ENCODE measurements at places on chromosomes 11 and 22.

DNA sequence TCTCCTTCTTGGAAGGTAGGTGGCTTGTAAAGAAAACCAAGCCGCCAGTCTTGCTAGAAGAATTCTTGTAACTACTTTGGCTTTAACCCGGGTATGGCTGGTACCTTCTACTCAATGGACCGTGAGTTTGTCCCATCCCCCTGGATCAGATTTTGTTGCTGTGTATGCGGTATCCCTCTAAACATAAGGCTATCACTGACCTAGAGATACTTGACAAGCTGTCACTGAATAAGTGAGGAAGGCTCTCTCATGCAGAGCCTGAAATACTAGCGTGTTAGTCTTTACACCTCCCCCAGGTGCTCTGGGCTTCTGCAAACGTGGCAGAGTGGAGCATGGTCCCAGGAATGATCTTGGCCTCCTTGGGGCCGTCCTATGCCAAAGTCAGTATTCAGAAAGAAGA is 34.5 kb downstream of the GLB1L2 start:
- DNase-seq = peak; percentile 3

DNA sequence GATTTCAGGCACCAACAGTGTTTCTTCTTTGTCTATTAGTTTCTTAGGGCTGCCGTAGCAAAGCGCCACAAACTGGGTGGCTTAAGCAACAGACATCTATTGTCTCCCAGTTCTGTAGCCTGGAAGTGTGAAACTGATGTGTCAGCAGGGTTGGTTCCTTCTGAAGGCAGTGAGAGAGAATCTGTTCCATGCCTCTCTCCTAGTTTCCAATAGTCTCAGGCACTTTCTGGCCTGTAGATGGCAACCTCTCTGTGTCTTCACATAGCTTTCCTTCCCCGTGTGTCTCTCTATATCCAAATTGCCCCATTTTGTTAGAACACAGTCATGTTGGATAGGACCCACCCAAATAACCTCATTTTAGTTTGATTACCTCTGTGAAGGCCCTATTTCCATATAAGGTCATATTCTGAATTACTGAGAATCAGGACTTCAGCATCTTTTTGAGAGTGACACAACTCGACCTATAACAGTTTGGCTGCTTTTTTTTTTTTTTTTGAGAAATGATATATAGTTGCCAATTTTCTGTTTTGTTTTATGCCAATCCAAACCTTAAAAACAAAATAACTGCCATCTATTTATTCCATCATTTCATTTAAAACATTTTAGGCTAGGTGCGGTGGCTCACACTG is 108.2 kb downstream of the SLC36A4 start:
- no peak for DNase-seq

- DNase-seq = no peak
Observed at GRCh38 chr11:125356797-125357196, 139.3 kb downstream of the FEZ1 start.

DNA sequence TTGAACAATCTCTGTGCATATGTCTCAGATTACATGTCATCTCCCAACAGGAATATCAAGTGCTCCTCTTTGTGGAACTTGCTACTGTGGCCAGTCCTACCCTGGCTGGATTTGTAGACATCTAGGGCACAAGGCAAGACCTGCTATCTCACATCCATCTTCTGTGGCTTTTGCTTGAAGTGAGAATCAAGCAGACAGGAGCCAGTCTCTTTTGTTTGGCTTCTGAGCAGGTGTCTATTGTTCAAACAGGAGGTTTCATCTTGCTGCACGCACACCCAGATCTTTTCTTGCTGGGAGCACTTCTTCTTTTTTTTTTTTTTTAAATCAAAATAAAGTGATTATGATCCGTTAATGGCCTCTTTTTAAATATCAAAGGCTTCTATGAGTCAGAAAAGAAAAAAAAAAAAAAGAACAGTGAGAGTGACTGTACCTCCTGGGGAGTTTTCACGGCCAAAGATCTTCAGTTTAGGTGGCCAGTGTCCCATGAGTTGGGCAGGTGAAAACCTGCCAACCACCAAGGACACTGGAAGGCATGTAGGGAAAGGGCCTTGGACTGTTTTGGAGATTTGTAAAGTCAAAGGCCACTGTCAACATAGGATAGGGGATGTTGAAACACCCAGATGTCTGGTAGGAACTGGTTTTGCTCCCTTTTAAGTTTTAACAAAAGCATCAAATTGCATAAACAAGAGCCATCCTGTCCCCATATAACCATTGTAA is 78.1 kb downstream of the CD44 start:
- DNase-seq = no peak

- peak; percentile 54 for DNase-seq
Observed at GRCh38 chr11:34356576-34356912, 1.3 kb downstream of the ABTB2 start.

GRCh38 chr22:27175021-27175838 is 517.8 kb downstream of the MIAT start:
- DNase-seq = no peak

GRCh38 chr11:37858398-37858797 is 1260.4 kb upstream of the RAG2 start:
- no peak for DNase-seq

DNA sequence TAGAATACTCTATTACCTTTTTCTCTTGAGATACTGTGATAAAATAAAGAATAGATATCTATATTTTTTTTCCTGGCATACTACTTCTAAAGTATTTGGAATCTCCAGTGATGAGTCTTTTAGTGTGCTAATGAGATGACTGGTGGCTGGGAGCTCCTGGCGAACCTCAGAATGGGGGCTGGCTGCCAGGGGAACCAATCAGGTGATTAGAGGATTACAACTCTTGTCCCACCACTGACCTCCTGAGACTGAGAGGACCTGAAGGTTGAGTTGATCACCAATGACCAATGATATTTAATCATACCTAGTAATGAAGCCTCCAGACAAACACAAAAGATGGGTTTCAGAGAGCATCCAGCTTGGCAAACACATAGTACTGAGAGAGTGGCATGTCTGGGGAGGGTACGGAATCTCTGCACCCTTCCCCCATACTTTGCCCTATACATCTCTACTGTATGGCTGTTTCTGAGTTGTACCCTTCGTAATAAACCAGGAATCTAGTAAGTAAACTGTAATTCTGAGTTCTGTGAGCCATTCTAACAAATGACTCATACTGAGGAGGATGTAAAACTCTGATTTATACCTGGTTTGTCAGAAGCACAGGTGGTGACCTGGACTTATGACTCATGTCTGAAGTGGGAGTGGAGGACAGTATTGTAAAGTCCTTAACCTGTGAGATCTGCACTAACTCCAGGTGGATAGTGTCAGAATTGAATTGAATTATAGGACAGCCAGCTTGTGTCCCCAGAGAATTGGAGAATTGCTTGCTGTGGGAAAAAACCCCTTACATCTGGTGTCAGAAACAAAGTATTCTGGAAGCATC is 325.3 kb upstream of the LRRC4C start:
- DNase-seq = no peak

DNA sequence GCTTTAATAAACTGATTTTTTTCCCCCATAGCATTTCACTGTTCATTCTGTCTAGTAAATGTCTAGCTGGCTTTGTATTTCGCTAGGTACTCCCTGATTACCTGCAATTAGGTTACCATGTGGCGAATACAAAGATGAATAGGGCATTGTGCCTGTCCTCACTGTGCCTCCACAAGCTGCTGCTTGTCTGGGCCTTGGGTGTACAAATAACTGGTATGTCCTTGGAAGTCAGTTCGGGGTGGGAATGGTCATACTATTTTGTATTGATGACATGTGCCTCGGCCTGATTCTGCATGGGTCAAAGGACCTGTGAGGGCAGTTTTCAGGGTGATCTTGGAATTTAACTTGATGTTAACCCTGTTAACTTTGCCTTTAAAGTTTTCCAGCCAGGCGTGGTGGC is 11.4 kb downstream of the RBM4 start:
- no peak for DNase-seq

- DNase-seq = no peak
Observed at GRCh38 chr11:133034929-133035328, 497.4 kb downstream of the OPCML start.

- DNase-seq = no peak
Observed at GRCh38 chr11:124474079-124474478, 28.6 kb upstream of the OR8B8 start.

DNA sequence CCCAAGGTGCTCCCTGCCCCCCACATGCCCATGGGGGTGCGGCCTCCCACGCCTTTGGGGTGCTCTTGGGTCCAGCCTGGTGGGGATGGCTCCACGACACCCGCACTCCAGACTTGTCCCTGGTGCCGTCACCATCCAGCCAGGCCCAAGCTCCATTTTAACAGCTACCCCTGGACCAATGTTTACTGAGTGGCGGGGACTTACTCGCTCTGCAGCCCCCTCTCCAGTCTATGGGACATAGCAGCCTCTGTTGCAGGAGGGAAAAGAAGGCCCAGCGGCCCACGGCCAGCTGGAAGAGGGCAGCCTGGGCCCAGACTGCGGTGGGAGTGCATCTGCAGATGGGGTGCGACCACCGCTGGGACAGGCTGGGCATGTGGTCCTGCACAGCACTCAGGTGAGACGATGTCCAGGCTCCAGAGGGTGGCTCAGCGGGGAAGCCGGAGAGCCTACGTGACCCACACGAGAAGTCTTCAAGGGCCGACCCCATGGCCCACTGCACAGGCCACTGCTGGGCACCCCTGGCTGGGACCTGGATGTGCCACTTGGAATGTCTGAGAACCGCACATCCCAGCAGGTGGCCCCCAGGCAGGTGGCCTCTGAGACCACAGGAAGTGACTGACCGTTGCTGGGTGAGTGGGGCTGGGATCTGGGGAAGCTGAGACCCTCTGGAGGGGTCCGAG is 18.1 kb downstream of the IL17REL start:
- peak; percentile 40 for DNase-seq

GRCh38 chr11:68044145-68044813 is 5.5 kb downstream of the TCIRG1 start:
- DNase-seq = no peak

DNA sequence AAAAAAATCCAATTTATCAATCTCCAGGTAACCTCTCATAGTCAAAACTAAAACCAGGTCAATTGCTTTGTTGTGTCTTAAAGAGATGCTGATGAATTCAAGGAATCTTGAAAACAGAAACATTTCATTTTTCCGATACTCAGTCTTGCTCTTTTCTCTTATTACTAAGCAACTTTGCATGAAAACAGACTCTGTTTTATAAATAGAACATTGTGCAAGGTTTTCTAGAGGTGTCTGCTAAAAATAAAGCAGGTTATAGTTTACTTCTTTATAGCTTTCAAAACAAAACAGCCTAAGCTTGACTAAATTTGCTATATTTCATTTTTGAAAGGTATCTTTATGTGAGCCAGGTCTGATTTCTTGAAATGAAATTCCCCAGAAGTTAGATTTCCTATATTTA is 109.3 kb downstream of the ARL14EP start:
- no peak for DNase-seq

- no peak for DNase-seq
Observed at GRCh38 chr11:124919898-124920297, 848 bp downstream of the HEPN1 start.

- DNase-seq = no peak
Observed at GRCh38 chr11:27716835-27717234, 16.6 kb upstream of the BDNF start.

- peak; percentile 60 for DNase-seq
Observed at GRCh38 chr11:14500181-14500651, 605 bp upstream of the COPB1 start.

DNA sequence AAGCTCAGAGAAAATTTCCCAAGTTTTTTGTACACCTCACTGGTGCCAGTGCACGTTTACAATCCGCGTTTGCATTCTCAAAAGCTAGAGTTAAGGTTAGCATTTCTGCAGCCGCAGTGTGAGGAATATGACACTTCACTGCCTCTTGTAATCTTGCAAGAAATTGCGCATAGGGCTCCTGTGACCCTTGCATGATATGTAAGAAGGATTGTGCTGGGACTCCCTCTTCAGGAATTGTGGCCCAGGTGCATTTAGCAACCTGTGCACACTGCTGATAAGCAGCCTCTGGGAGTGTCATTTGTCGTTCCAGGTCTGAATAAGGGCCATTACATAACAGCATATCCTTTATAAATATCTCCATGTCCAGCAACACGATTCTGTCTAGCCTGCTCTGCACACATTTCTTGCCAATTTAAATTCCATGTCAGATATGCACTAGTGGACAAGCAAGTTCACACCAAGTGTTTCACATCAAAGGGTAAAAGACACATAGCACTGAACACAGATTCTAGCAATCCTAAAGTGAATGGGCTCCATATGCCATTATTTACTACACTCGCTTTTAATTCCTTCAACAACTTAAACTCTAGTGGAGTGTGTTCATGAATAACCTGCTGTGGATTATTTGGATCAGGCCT is 69.2 kb upstream of the INCENP start:
- DNase-seq = no peak

- peak; percentile 32 for DNase-seq
Observed at GRCh38 chr22:39414377-39414776, 14.8 kb downstream of the TAB1 start.

DNA sequence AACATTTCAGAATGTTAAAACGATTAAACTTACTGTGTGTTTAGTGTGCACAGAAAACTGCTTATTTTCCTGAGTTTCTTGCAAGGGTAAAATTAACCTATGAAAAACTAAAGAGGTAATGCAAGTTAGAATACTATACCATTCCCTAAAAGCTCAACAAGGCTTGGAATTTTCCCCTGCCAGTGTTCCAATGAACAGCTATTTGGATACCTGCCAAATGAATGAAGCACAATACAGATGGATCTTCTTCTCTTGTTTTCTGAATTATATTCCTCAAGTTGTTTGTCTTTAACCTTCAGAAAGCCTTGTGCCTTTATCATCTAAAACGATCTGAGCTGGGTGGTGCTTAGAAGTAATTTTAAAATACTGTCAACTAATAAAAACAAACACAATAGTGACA is 204.5 kb downstream of the LRRC4C start:
- DNase-seq = no peak

DNA sequence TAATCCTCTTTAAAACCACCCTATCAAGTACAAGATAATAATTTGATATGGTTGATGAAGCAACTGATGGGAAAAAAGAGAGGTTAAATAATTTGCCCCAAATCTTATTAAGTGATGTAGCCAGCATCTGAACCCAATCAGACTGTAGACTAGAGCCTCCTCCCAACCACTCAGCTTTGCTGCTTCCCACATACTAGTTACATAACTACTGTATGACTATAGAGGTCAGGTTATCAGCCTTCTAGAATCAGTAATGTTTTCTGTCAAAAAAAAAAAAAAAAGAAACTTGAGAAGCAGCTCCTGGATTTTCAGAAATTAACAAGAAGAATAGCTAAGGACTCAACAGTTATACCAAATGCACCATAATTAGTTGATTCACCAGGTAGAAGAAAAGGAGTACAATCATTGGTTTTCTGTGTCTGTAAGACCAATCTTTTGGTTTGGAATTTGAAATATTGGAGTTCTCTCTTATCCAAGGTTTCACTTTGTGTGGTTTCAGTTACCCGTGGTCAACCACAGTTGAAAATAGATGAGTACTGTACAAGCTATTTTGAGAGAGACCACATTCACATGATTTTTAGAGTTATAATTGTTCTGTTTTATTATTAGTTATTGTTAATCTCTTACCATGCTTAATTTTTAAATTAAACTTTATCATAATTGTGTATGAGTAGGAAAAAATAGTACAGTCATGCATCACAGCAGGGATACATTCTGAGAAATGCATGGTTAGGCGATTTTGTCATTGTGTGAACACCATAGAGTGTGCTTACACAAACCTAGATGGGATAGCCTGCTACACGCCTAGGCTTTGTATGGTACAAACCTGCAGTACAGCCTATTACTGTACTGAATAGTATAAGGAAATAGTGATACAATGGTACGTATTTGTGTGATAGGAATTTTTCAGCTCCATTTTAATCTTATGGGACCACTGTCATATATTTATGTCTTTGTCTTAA is 72.2 kb downstream of the PDHX start:
- no peak for DNase-seq
